ENCODE measurements at places on chromosomes 13 and 19.

DNA sequence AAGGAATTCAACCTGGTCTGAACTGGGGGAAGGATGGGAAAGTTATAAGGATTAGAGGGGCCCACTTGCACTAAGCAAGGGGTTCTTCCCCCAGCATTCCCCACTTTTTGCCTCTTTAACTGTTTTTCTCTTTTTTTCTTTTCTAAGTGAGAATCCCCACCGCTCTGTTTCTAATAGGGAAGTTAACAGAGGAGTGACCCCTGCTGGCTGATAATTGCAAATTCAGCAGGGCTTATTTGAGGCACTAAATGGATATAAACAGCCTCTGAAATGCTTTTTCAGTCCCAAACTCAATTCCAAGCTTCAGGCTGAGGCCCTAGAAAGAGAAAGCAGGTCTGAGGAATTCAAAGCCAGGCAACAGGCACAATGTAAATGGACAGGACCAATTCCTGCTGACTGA, 38.2 kb upstream of the CEACAM21 start:
- DNase-seq = no peak

- DNase-seq = no peak
Measured at GRCh38 chr13:104595511-104595910, 1529.3 kb upstream of the SLC10A2 start.

- DNase-seq = no peak
Measured at GRCh38 chr13:24146961-24147569, 13.5 kb upstream of the SPATA13 start.

GRCh38 chr13:79829880-79830279, 348.9 kb downstream of the NDFIP2 start:
- no peak for DNase-seq

GRCh38 chr13:67439365-67439764, 209.2 kb upstream of the PCDH9 start:
- DNase-seq = no peak

DNA sequence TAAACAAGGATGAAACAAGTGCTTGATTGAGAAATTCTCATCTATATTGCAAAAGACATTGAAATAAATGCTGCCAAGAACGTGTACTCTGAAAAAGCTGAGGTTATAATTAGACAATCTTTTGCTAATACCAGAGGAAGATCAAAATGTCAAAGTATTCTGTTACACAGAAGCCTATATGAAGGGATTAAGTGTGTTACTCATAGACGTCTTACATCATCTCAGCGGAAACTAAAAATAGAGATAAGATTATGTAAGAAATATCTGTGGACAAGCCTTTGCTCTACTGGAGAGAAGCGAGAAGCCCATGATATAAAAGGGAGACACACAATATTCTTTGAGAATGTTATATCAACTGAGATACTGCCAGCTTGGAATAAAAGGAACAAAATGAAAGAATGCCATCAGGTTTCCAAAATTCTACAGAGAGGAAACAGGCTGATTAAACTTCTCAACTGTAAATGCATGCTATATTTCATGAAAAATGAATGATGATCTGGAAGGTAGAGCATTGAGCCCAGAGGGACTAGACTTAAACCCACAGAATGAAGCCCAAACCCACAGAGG, 699.0 kb downstream of the GPC5 start:
- no peak for DNase-seq

GRCh38 chr19:34225659-34226015, 28.7 kb upstream of the GARRE1 start:
- no peak for DNase-seq

DNA sequence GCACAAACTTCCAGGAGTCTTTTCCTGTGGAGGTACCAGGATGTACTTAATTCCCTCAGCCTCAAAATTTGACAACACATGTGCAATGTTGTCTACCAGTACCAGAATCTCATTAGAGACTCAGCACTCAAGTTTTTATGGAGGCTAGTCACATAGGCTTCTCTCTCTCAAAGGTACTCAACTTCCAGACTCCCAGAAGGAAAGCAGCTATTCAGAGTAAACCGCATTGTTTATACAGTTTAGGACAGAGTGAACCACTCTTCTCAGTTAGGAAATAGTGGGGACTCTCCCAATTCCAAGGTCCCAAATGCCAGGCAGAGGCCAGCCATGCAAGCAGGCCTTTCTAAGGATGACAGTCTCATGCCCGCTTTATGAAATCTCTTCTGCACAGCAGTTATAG, 8.5 kb upstream of the C1QTNF9B start:
- no peak for DNase-seq

DNA sequence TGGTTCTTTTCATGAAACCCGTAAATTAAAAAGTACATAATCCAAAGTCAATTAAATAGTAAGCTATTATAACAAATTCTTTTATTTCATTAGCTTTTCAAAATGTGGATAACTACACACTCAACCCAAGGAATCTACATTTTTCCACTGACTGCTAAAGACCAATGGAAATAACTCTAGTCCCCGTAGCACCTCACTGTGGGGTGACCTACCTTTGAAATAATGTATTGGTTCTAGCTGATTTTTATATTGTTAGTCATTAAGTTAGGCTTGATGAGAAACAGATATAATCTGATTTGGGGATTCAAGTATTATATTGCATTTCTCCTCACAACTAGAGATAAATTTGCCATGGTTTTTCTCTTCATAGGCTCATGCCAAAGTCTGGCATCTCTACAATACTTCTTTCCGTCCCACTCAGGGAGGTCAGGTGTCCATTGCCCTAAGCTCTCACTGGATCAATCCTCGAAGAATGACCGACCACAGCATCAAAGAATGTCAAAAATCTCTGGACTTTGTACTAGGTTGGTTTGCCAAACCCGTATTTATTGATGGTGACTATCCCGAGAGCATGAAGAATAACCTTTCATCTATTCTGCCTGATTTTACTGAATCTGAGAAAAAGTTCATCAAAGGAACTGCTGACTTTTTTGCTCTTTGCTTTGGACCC, 37.3 kb downstream of the KL start:
- DNase-seq = no peak

- no peak for DNase-seq
Measured at GRCh38 chr19:54535601-54536000, 33.0 kb downstream of the LAIR2 start.

Measured in stimulated activated CD4-positive, alpha-beta T cell treated with anti-CD3 and anti-CD28 coated beads, TNF-alpha, amount 100 ng/mL, for 24 hours (primary cell).